ENCODE measurements at places on chromosomes 1 and 21.
A peak's percentile ranks its signal among the peaks of the same experiment; 100 is the strongest.

- peak; percentile 37 for DNase-seq
Measured at GRCh38 chr1:14974361-14974760, 179.2 kb upstream of the TMEM51 start.

- DNase-seq: peak; percentile 15
Measured at GRCh38 chr1:183571678-183572268, 18.5 kb downstream of the NCF2 start.

DNA sequence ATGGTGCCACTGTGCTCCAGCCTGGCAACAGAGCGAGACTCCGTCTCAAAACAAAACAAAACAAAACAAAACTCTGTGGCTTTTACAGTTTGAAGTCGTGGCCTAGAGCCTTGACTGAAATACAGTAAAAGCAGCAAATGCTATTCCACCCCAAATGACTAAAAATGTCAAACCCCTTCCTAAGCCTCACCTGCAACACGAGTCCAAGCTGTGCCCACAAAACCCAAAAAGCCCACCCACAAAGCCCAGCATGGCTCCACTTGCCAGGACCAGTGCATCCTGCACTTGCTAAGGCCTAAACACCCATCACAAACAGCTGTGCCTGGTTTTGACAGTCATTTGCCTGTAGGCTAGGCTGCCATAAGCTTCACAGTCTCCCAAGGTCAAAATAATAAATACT lies 21.3 kb downstream of the VAV3 start:
- DNase-seq: no peak

- peak; percentile 58 for DNase-seq
Measured at GRCh38 chr1:233304489-233305102, 9.1 kb upstream of the PCNX2 start.

- peak; percentile 73 for DNase-seq
Measured at GRCh38 chr1:59595774-59596173, 219.0 kb upstream of the HOOK1 start.

DNA sequence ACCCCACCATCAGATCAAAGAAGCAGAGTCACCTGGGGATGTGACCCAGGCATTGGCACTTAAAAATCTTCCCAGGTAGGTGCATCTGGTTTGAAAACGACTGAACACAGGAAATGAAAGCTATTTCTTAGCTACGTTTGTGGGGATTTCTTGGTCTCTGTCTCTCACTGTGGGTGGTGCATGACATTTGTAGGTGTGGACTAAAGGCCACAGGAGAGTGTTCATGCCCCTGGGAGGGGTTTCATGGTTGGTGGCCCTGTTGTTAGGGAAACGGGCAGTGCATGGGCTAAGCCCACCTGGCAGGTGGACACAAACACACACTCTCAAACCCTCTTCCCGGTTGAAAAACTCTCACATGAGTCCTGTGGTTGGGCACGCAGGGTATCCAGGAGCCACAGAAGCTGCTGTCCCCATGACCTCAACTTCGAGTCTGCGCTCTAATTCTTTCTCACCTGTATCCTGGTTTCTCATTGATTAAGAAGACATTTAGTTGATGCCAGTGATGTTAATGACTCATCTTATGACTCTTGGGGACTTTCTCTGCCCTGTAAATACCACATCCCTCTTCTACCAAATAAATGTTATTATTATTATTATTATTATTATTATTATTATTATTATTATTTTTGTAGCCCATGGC lies 119.4 kb downstream of the MRPS6 start:
- DNase-seq: no peak

- DNase-seq: no peak
Measured at GRCh38 chr1:160522136-160522535, 919 bp downstream of the SLAMF6 start.

GRCh38 chr1:31510853-31511789 lies 65.2 kb upstream of the TINAGL1 start:
- DNase-seq: no peak

GRCh38 chr21:33682992-33683627 lies 40.8 kb downstream of the ITSN1 start:
- peak; percentile 98 for DNase-seq

- no peak for DNase-seq
Measured at GRCh38 chr1:29309621-29310020, 73.3 kb downstream of the PTPRU start.

DNA sequence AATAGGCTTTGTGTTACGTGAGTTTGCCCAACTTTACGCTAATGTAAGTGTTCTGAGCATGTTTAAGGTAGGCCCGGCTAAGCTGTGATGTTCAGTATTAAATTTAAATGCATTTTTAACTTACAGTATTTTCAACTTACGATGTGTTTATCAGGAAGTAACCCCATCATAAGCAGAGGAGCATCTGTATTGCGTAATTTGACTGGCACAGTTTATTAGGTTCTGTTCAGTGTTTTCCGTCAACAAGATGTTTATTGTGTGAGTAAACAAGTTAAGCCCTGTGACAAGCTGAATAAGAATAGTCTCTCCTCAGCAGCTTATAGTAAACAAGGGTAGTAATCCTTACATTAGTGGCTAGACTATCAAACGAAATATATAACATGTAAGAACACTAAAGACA lies 27.2 kb upstream of the SHISA4 start:
- DNase-seq: no peak

- DNase-seq: peak; percentile 58
Measured at GRCh38 chr1:93331412-93331811, 14.3 kb upstream of the DR1 start.

- DNase-seq: no peak
Measured at GRCh38 chr1:167762061-167762746, 40.4 kb downstream of the MPZL1 start.

GRCh38 chr1:204578867-204579664 lies 62.9 kb downstream of the MDM4 start:
- DNase-seq: peak; percentile 51

- DNase-seq: no peak
Measured at GRCh38 chr1:192939440-192939839, 119.7 kb downstream of the UCHL5 start.

DNA sequence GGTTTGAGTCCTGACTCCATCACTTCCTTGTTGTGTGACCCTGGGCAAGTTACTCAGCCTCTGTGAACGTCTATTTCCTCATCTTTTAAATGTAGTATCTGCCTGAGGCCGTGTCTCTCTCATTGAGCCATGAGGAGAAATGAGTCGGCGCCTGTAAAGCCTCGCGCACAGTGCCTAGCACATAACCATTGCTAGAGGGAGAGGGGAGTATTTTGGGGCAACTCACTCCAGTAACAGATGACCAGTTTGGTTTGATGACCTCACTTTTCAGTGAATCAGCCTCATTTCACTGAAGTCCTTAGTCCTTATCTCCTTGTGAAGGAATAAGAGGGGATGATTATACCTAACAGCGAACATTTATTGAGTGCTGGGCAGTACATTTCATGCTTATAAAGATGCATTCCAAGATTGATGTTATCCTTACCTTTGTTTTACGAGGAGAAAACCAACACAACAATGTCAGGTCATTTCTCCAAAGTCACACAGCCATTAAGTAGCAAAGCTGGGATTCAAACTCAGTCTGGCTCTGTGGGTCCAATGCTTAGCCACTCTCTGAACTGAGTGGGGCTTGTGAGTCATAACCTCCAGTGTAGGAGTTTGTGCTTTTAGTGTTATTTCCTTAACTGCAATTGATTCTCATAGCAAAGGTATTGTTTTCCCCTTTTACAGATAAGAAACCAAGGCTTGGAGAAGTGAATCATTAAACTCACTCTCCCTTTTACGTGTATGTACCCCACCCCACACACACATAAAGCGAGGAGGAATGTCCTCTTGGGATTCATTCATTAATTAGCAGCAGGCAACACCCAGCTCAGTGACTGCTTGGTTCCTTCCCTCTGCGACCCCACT lies 25.9 kb downstream of the KCNC4 start:
- peak; percentile 70 for DNase-seq

GRCh38 chr1:219676012-219676765 lies 63.3 kb upstream of the ZC3H11B start:
- DNase-seq: peak; percentile 89

GRCh38 chr1:119097380-119097779 lies 43.1 kb downstream of the WARS2 start:
- DNase-seq: peak; percentile 83

GRCh38 chr1:233459470-233459945 lies 132.0 kb downstream of the MAP3K21 start:
- no peak for DNase-seq

DNA sequence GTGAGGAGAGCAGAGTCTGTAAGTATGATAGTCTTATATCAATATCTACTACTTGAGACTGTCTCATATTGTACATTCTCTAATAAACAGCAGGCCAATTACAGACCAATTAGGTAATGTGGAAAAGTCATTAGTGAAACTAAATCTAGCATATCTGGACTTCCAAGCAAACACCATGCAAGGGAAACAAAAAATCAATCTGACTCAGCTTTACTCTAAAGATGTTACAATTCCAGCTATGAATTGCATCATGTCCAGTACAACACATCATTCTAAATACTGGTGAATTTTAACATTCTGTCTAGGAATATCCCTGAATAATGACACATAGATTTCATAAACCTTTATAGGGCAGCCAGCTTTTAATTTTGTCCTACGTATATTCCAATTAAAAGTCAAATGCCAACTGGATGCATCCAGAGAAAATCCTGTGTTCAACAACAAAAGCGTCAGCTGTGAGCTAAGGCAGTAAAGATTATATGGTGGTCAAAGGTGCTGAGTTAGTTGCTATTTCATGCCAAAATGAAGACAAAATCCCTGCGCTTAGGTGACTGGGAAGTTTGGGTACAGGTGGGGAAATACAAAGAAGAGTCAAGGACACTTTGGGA lies 159.3 kb downstream of the TTLL7 start:
- DNase-seq: peak; percentile 48

DNA sequence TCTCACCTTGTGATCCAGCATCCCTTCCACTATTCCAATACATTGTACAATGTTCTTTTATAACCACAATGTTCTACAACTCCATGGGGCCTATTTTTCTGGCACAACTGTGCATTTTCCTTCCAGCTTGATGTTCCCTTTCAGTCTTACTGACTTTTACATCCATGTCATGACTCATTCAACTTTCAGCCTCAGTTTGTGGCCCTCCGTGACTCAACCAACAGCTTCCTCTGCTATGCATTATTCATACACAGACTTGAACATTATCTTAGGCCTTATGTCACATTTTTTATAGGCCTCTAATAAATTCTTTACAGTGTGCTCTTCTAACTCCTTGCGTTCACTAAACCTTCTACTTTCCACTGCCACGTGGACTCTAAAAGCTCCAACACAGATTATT lies 119.4 kb upstream of the PRMT6 start:
- peak; percentile 92 for DNase-seq

- DNase-seq: no peak
Measured at GRCh38 chr1:88265606-88266005, 418.5 kb upstream of the PKN2 start.

DNA sequence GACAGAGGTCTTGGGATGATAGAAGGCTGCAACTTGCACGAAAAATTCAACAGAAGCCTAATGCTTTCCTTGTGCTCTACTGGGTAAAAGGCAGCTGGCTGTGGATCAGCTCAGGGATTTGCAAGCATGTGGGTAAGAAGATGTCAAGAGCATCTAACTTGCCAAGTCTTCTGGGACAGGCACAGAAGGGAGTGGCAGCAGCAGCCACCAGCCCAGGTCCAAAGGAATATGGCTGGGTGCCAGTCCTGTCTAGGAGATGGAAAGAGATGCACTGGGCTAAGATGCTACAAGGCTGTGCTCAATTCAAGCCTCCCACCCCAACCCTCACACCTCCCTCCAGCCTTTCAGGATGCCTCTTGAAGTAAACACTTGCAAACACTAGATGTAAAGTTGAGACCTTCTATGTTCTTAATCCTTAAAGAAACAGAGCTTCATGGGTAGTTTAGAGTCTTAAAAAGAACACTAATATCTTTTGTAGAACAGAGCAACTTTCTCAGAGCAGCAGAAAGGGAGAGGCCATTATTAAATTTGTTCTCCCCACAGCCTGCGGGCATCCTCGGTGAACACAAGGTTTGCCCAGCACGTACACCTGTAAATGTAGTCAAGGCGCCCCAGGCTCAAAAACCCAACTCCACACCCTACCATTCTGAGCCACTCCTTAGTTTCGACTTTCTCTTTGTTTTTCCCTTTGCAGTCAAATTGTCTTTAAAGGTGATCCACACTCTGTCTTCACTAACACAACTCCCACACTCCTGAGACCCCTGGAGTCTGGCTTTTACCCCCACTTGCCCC lies 64.6 kb upstream of the BCAR3 start:
- DNase-seq: no peak

- peak; percentile 59 for DNase-seq
Measured at GRCh38 chr1:48526008-48526710, 54.2 kb upstream of the SPATA6 start.

- peak; percentile 30 for DNase-seq
Measured at GRCh38 chr1:233045588-233045987, 95.2 kb downstream of the NTPCR start.

DNA sequence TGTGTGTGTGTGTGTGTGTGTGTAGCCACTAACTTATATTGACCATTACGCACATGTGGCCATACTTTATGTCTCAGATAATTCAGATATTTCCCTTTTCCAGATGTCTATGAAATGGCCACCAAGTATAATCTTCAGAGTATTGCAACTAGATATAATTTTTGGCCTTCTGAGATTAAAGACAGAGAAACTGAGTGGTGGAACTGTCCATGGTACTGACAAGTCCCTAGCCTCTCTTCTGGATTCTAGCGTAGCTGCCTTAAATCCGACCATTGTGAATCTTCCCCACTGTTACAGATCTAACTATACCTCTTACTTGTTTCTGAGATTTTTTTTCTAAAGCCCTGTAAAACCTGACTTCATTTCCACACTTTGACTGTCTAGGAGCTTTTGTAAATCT lies 100.0 kb upstream of the SERTAD4 start:
- peak; percentile 51 for DNase-seq

DNA sequence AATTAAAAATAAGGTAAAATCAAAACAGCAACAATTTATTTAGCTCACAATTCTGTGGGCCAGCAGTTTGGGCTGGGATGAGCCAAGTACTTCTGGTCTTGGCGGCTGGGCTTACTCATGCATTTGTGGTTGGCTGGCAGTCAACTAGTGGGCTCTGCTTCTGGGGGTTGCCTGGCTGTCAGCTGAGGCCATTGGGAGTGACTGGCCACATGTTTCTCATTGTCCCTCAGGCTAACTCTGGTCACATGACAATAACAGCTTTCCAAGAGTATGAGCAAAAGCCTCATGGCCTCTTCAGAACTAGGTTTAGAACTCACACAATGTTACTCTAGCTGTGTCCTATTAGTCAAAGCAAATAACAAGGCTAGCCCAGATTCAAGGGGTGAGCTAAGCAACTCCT lies 15.6 kb upstream of the CHIA start:
- peak; percentile 8 for DNase-seq

- peak; percentile 75 for DNase-seq
Measured at GRCh38 chr1:32071758-32072621, 749 bp upstream of the TMEM39B start.

- DNase-seq: no peak
Measured at GRCh38 chr1:226937940-226938725, 2.0 kb upstream of the COQ8A start.

DNA sequence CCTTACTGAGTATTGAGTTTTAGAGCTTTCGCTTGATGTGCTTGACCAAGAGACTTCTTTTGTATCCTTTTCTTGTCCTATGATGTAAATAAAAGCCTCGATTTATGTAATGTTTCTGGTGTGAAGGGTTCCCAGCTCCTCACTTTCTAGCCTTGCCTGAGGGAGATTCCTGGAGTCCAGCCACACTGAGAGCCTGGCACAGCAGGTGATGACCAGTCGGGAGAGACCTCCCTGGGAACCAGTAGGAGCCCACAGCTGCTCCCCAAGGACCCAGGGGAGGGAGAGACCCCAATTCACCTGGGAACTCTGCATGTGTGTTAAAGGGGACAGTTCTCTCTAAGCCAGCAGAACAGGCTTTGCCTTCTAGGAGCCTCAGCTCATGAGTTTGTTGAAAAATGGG lies 8.9 kb downstream of the C1orf115 start:
- DNase-seq: no peak
